ENCODE measurements at places on chromosomes 1 and 21. TPM values are rescaled to one million over a fixed set of nuclear protein-coding genes. Genes with fewer than 3 reads are reported as not detected.

Gene FAM72B
- 6.4 TPM for total RNA-seq

Gene INAVA
- total RNA-seq: not detected

Gene PDC
- total RNA-seq: not detected

Gene THEMIS2
- total RNA-seq: 2.7 TPM

Gene HAPLN2
- total RNA-seq: not detected

Gene OR10J1
- not detected for total RNA-seq

Gene TMEM52
- 1.7 TPM for total RNA-seq

Gene DENND2D
- 0.36 TPM for total RNA-seq

Gene OTUD3
- total RNA-seq: 8.9 TPM

Gene NBPF20
- 3.7 TPM for total RNA-seq

Gene FCGR1A
- not detected for total RNA-seq

Gene TFF2
- total RNA-seq: not detected

Gene SPRR2F
- total RNA-seq: not detected

Gene KLHDC7A
- not detected for total RNA-seq

Gene CLDN17
- total RNA-seq: not detected

Gene WNT4
- 0.29 TPM for total RNA-seq

Gene C1orf116
- not detected for total RNA-seq

Gene NFASC
- 0.14 TPM for total RNA-seq
